Progenitor cell of endocrine pancreas (in vitro differentiated cells): ENCODE measurements at places on chromosomes 13 and 19. TPM values are rescaled to one million over a fixed set of nuclear protein-coding genes. Genes with fewer than 3 reads are reported as not detected.
A peak's percentile ranks its signal among the peaks of the same experiment; 100 is the strongest.

The GRK1 gene
- total RNA-seq = 0.73 and 1.1 TPM in 2 replicates

The MAMSTR gene
- total RNA-seq = 2.0 and 2.1 TPM in 2 replicates

The UNC13A gene
- 3.9 and 4.0 TPM in 2 replicates for total RNA-seq

- H3K27ac ChIP-seq = no peak overlapping the region
- DNase-seq = no peak
- peaks cover 5% of the 10 kb centered on the region for H3K4me1 ChIP-seq
- H3K36me3 ChIP-seq = no peaks in the 10 kb centered on the region
- H3K27me3 ChIP-seq = peaks cover 33% of the 10 kb centered on the region
These were observed 187.8 kb downstream of the LHFPL6 start for GRCh38 chr13:39415008-39415802.

- H3K4me1 ChIP-seq = peaks cover 17% of the 10 kb centered on the region
- no peak overlapping the region for H3K4me3 ChIP-seq
- H3K27me3 ChIP-seq = peaks cover 9% of the 10 kb centered on the region
- no peak for DNase-seq
- no peaks in the 10 kb centered on the region for H3K36me3 ChIP-seq
- peak overlapping the region; percentile 81 for H3K27ac ChIP-seq
These were observed 27.7 kb downstream of the GADD45B start for GRCh38 chr19:2503521-2504109.

- DNase-seq = no peak
- H3K4me1 ChIP-seq = peaks cover 5% of the 10 kb centered on the region
- peaks cover 8% of the 10 kb centered on the region for H3K27me3 ChIP-seq
- H3K27ac ChIP-seq = no peak overlapping the region
- no peak overlapping the region for H3K4me3 ChIP-seq
These were observed 54.7 kb upstream of the WASF3 start for GRCh38 chr13:26502826-26503225.

GRCh38 chr19:31164791-31165251, 184.4 kb downstream of the TSHZ3 start:
- no peak for DNase-seq
- H3K27me3 ChIP-seq = peaks cover 3% of the 10 kb centered on the region
- H3K4me1 ChIP-seq = peaks cover 38% of the 10 kb centered on the region
- H3K4me3 ChIP-seq = peak overlapping the region; percentile 10

- no peaks in the 10 kb centered on the region for H3K36me3 ChIP-seq
- no peak overlapping the region for H3K4me3 ChIP-seq
- peaks cover 6% of the 10 kb centered on the region for H3K4me1 ChIP-seq
- H3K27ac ChIP-seq = no peak overlapping the region
- peaks cover 22% of the 10 kb centered on the region for H3K27me3 ChIP-seq
- DNase-seq = no peak
These were observed 292.5 kb downstream of the UQCRFS1 start for GRCh38 chr19:28920269-28921066.

- H3K36me3 ChIP-seq = peaks cover 3% of the 10 kb centered on the region
- H3K27ac ChIP-seq = no peak overlapping the region
- H3K4me3 ChIP-seq = no peak overlapping the region
- peaks cover 6% of the 10 kb centered on the region for H3K4me1 ChIP-seq
These were observed 32.5 kb upstream of the CEACAM1 start for GRCh38 chr19:42560731-42561130.
